Muscle of back (tissue), 13 donors: ENCODE measurements at places on chromosomes 2 and 18. TPM values are rescaled to one million over a fixed set of nuclear protein-coding genes. Genes with fewer than 3 reads are reported as not detected.
A peak's percentile ranks its signal among the peaks of the same experiment; 100 is the strongest.

Gene GPR39
- 0.15 TPM for polyA plus RNA-seq

Gene SLC5A7
- polyA plus RNA-seq: 0.22 TPM

Gene C1QL2
- not detected for polyA plus RNA-seq

- DNase-seq: no peak
These were observed 563.9 kb downstream of the DCC start for GRCh38 chr18:52903857-52904256.

DNA sequence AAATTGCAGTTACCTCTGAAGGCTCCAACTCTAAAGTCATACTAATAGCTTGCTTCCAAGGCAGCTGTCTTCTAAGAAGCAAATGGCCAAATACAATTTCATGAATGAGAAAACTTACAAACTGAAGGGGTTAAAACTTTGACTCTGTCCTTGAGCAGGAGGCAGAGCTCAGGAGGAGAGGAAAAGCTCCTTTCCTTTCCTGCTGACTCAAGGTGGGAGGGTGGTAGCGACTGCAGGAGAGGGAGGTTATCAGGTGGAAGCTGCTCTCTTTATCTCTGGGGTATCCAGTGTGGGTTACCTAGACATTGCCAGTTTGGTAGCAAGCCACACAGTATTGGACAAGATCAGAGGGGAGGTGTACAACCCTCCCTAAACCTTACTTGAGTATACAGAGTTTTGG, 2.7 kb upstream of the EFEMP1 start:
- no peak for DNase-seq

GRCh38 chr2:71600555-71600954, 147.2 kb downstream of the DYSF start:
- DNase-seq: no peak

GRCh38 chr2:241031436-241032165, 33.2 kb downstream of the SNED1 start:
- no peak for DNase-seq

GRCh38 chr18:9982711-9983110, 68.9 kb downstream of the VAPA start:
- no peak for DNase-seq

DNA sequence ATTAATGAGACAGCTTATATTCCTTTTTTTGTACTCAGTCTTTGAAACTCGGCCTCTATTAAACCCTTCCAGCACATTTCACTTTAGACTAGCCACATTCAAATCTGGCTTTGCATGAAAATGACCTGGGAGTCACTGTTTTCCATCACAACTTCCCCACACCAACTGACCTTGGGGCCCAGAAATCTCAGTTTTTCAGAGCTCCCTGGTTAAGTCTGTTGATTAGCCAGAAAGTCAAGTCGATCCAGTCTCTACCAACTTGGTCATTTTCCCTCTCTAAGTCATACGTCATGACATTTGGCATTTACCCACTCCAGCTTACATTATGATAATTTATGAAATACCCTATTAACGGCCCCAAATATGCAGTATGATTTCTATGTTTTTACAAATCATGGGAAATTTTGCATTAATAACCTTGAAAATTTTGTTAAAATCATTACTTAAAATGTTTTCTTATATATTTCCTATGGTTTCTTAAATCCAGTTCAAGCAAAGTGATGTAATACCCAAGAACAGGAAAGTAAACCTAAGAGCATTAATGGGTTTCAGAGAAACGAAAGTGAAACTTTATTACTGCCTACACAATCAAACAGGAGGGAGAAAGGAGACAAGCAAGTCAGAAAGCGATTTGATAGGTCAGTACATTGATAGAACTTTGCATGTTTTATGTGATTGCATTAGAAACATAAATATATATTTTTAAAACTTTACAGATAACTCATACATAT, 77.1 kb downstream of the SPATS2L start:
- peak; percentile 38 for DNase-seq
